NCI-H1417 treated with DMSO at 0.1 percent for 48 hours (cell line): ENCODE measurements at places on chromosomes 5 and 9.

DNA sequence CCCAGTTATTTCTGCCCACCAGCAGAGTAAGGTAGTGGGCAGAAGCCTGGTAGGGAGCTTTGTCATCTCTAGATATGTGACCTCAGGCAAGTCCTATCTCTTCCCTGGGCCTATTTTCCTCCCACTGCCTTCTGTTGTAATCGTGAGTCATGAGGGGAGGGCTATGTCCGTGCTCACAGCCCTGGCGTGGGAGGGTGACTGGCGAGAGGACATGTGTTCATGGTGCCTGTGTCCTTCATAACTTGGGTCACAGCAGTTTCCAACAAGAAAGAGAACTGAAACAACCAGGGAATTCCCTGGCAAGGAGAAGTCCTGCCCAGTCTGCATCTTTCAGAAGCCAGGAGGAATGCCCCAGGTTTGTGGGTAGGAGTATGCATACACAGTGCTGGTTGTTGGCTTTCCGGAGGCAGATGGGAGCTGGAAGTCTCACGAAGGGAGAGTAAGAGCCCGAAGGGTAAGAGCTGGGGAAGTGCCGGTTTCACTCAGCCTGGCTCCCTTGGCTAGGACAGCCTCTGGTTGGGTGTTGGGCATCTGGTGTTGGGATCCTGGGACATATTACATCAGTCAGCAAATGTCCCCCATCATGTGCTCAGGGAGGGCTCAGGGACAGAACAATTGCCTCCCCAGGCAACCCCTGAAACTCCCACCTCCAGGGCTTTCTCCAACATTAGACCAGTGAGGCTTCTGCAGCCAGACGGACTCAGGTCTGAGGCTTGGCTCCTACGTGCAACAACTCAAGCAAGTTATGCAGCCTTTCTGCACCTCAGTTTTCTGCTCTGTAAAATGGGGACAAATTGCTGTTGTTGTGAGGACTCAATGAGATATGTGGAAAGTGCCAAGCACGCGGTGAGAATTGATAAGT lies 4.3 kb upstream of the TIFAB start:
- DNase-seq = no peak

- no peak for DNase-seq
Measured at GRCh38 chr5:32964261-32964660, 253.1 kb downstream of the NPR3 start.

DNA sequence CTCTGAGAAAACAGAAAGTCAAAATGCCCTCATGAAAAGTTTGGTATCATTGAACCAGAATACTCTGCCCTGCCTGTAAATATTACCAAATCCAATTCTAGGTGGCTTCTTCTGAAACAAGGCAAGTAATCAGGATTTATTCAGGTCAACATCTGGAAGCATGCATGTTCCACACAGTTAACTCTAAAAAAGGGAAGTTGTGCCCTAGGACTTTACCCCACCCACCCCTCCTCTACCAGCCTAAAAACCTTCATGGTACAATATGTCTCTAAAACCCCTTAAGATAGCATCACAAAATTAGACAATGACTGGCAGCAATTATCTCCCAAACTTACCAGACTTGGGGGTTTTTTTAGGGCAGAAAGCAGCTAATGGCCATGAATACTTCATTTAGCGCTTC lies 414.8 kb upstream of the SLC30A5 start:
- no peak for DNase-seq

GRCh38 chr5:135119481-135119880 lies 85.5 kb upstream of the PITX1 start:
- DNase-seq = no peak

DNA sequence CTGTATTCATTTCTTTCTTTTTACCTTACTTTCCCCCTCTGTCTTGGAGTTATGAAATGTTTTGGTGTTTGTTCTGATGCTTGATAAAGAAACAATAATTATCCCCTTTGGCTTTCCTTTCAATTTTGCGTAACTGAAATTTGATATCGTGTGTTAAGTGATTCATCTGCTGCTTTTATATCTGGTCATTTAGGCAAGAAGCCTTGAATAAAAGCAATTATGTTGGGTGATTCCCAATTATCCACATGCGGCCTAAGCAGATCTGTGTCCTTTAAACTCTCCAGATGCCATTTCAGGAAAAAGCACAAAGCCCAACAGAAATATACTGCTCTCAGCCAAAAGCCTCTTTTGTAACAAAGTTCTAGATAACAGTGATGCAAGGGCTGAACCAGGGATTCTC lies 92.8 kb downstream of the TAF11L14 start:
- peak; percentile 17 for DNase-seq

- no peak for DNase-seq
Measured at GRCh38 chr5:165616490-165617405, 2111.3 kb downstream of the MAT2B start.

DNA sequence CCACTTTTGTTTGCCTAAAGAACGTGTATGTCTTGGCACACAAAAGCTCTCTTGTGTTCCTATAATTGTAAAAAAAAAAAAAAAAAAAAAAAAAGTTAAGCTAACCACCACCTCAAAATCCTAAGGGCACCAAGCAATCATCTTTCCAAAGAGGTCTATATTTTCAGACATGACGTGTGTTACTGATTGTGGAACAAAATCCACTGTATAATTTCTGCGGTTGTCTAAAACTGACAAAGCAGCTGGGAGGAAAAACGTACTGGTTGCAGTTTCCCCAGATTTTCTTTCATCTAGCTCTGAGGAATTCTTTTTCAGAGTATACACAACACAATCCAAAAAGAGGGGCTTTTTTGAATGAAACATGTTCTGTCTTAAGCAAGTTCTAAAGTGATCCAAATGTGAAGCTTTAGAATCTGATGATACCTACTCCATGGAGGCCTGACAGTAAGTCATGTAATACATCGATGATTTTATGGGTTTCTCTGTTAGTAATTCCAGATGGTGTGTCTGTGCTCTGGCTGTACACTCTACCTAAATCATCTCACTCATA lies 375.6 kb upstream of the NUDT12 start:
- no peak for DNase-seq

- no peak for DNase-seq
Measured at GRCh38 chr5:59795141-59795540, 98.4 kb downstream of the PDE4D start.

GRCh38 chr9:105881654-105882349 lies 187.5 kb downstream of the TMEM38B start:
- DNase-seq = peak; percentile 19

DNA sequence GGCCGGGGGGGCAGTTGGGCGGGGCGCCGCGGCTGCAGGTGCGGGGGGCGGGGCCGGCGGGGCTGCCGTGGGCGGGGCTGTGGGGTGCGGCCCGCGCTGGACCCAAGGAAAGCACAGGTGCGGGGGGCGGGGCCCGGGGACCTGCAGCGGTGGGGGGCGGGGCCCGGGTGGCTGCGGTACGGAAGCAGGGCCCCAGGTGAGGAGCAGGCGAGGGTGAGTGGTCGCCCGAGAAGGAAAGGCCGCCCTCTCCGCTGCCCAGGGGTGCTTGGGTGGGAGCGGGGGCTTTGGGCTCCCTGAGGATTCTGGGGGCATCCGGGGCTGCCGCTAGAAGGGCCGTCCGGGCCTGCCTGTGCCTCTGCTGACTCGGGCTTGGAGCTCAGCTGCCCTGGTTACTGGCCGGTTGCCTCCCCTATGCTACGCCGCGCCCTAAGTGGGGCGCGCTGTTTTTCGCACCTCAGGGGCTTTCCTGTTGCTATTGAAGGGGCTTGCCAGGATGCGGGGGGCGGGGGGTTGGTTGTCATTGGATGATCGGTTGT lies 767 bp downstream of the RALGPS1 start:
- peak; percentile 18 for DNase-seq

DNA sequence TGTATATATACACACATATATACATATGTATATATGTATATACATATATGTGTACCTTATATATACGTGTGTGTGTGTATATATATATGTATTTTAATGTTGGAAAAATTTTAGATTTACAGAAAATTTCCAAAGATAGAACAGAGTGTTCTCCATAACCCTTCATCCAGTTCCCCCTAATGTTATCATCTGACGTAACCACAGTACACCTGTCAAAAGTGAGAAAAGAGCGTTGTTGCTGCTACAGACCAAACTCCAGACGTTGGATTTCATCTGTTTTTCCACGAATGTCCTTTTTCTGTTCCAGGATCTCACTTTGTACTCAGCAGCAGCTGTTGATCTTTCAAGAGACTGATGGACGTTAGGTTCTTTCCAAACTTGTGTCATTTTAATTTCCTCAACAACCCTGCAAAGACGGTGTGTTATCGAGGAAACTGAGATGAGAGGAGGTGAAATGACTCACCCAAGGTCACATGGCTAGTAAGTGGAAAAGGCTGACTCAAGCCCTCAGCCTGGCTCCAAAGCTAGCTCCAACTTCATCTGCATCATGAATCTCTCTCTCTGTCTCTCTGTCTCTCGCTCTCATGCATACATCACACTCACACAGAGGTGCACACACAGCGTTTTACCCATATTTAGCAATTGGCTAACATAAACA lies 17.0 kb upstream of the NTNG2 start:
- no peak for DNase-seq

DNA sequence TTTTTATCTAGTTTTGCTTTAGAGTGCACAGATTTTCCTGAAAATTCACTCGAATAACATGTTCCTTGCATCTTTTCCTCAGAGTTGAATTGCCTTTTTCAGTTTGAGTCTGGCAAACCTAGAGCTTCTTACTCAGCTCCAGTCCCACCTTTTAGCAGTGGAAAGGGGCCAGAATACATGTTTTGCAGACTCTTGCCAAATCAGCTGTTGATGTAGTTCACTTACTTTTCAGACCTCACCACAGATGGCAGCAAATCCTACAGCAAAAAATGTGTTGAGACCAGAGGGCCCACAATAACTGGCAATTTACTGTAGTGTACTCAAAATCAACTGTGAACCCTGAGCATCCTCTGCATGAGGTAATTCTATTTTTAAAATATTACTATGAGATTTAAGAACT lies 545.2 kb upstream of the ACO1 start:
- DNase-seq = no peak

DNA sequence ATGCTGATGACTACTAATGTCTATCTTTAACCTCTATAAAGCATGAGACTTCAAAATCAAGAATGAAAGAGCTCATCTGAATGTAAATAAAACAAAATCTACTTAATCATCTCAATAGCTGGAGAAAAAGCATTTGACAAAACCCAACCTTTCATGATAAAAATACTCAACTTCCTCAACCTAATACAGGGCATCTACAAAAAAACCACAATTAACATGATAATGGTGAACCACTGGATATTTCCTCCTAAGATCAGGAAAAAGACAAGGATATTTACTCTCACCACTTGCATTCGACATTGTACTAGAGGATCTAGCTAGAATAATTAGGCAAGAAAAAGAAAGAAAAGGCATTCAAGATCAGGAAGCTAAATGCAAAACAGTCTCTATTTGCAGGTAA lies 49.3 kb downstream of the FAM169A start:
- no peak for DNase-seq

GRCh38 chr9:108951578-108951977 lies 17.4 kb downstream of the ABITRAM start:
- DNase-seq = no peak

DNA sequence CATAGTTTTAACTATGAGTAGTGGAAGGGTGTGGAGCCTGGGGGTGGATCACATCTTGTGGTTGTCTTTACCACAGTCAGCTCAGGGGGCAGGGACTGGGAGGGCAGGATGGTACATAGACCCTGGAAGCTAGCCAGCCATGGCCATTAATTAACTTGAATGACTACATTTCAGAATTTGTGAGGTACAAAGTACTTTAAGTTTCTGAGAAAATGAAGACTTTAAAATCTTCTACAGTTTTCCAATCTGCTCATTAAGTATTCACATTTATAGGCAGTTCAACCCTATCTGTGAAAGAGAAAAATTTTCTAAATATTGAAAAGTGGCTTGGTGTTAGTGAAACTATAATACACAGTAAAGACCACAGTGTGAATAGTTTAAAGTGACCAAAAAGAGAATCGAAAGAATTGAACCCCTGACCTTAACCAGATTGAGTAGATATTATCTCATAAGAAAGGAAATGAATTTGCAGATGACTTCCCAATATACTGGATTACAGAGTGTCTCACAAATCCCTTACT lies 234.2 kb upstream of the MEF2C start:
- DNase-seq = no peak

- DNase-seq = no peak
Measured at GRCh38 chr9:14960881-14961280, 50.7 kb upstream of the FREM1 start.

GRCh38 chr5:158121678-158122077 lies 262.7 kb upstream of the CLINT1 start:
- no peak for DNase-seq

GRCh38 chr5:62574599-62574998 lies 4.0 kb upstream of the LRRC70 start:
- DNase-seq = no peak

DNA sequence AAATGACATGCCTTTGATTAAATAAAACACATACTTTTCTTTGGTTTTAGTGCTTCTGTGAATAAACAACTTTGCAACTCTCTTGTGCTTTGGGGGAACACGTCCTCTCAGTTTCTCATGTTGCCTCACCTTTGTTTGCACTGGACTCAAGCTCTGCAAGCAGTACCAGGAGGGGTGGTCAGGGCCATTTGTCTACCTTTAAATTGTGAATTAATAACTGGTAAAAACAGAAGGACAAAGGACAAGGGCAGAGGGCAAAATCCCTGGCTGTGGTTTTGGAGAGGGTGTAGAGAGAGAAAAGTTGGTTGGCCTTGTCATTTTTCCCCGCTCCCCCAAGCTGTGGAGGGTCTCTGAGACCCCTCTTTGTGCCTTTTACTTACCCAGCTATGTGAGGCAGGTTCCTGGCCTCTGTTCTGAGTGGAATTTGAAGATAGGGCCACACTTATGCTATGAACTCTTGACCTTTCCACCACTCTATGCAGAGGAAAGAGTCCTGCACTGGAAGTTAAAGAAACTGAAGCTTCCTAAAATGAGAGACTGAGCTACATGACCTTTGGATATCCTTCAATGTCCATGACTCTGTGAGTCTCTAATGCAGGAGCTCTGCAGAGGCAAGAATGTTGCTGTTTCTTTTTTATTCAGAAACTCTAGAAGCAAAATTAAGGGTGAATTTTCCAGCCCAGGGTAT lies 55.1 kb upstream of the MOCS2 start:
- no peak for DNase-seq

GRCh38 chr5:170268153-170268689 lies 29.4 kb downstream of the LCP2 start:
- DNase-seq = no peak

- DNase-seq = no peak
Measured at GRCh38 chr9:20636888-20637440, 14.7 kb upstream of the MLLT3 start.

DNA sequence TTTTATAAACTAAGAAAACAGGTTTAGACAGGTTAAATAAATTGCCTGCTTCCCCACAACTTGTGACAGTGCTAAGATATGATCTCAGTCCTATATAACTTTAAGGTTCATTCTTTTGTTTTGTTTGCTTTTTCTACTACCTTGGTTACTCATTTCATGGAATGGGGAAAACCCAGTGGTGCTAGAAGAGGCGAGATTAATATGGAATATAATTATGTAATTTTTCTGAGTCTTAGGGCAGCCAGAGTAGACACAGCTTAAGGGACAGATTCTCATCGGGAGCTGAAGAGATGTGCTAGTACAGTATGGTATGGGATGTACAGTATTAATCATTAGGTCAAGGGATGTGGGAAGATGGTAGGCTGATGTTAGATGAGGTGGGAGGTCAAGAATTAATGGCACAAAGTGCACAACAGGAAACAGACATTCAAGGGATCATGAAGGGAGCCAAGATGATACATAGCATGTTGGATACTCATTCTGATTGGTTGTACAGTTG lies 6.2 kb downstream of the TRIM32 start:
- no peak for DNase-seq
